Activated CD4-positive, alpha-beta T cell treated with anti-CD3 and anti-CD28 coated beads, Interleukin-2, Interleukin-6, amounts not matched to agents 100 ng/mL and 50 ng/mL, durations not matched to agents 16 hours and 8 hours (primary cell): ENCODE measurements at places on chromosomes 16 and 17.
A peak's percentile ranks its signal among the peaks of the same experiment; 100 is the strongest.

DNA sequence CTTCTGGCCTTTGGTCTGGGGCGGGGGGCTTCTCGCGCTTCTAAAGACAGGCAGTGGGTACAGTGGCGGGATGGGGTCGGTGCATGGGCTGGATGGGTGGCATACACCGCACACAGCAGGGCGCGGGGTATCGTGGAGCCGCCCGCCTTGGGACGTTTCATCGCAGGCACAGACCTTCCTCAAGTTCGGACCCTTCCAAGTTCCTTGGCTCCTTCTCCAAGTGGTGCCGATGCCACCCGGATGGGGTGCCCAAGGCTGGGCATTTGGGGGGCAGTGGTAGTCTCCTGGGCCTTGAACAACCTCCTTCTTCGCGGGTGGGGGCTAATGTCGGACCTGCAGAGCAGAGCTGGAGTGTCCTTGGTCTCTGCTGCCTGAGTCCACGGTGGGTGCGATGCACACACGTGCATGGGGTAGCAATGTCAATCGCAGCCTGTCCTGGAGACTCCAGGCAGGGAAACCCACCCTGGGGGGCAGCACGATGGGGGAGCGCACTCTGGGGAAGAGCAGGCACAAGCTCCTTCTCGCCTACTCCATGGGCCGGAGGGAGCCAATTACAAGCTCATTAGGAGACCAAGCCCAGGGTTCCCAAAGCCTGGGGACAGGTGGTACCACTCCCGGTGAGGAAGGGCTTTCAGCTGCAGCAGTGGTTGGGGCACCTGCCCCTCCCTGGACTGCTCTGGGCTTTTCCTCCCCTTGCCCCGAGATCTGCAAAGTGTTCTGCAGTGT lies 686 bp upstream of the MTSS2 start:
- no peak for DNase-seq

GRCh38 chr17:7550344-7550743 lies 1.5 kb downstream of the TNFSF12 start:
- DNase-seq = no peak

- no peak for DNase-seq
Measured at GRCh38 chr16:3961449-3961849, 80.9 kb upstream of the CREBBP start.

GRCh38 chr16:85927959-85928358 lies 29.0 kb downstream of the IRF8 start:
- DNase-seq = no peak

- no peak for DNase-seq
Measured at GRCh38 chr17:76354317-76354729, 607 bp upstream of the PRPSAP1 start.

GRCh38 chr17:42266918-42267766 lies 9.0 kb downstream of the STAT5B start:
- DNase-seq = peak; percentile 70

GRCh38 chr17:60353773-60354172 lies 38.2 kb downstream of the USP32 start:
- DNase-seq = no peak

- DNase-seq = peak; percentile 60
Measured at GRCh38 chr17:82031885-82032627, 578 bp downstream of the RAC3 start.
